LoVo (cell line): ENCODE measurements at places on chromosomes 5 and 9.

- DNase-seq, result no peak
Measured at GRCh38 chr5:88144219-88145001, 124.2 kb downstream of the TMEM161B start.

- peak; percentile 47 for DNase-seq
Measured at GRCh38 chr9:20621471-20622329, 599 bp downstream of the MLLT3 start.

DNA sequence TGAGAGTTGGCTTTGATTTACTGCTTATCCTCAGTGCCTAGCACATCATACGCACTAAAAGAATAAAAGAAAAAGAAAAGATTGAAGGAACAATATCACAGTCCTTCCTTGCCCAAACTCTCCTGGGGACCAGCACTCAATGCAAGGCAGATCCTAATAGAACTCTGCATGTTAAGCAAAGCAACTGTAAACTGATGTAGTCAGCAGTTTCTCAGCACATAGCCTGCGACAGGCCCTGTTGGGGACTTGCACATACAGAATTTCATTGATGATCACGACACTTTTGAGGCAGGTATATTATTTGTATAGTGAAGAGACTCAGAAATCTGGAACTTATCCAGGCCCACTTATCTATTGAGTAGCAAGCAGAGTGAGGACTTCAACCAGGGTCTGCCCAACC is 15.4 kb downstream of the NIPAL4 start:
- DNase-seq, result no peak

- DNase-seq, result no peak
Measured at GRCh38 chr9:105633411-105633810, 28.8 kb upstream of the TAL2 start.

- peak; percentile 74 for DNase-seq
Measured at GRCh38 chr9:90433398-90433941, 209.2 kb downstream of the DIRAS2 start.

DNA sequence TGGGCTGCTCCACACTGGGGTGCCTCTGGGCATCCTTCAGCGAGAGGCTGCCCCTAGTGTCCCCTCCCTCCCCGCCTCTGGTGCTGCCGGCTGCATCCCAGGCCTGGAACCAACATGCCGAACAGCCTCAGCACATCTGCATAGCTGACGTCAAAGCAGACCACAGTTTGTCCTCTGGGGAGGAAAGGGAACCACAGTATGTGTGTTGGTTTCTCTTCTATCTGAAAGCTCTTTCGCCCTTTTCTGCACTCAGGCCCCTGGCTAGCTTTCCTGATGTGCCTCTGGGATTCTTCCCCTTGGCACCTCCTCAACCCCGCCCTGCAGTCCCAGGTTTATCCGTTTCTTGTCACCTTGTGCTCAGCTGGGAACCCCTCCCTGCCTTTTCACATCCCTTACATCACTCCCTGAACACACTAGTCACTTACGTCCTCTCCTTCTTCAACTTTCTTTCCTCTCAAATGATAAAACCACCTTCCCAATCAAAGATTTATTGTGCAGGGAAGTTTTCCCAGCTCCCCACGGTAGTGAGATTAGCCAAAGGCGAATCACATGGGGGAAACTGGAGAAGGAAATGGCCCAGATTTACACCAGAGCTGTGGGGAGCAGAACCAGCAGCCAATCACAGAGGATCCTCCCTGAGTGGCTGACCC is 35.5 kb upstream of the B4GALT1 start:
- DNase-seq, result no peak

- DNase-seq, result peak; percentile 37
Measured at GRCh38 chr5:171207256-171207847, 101.7 kb upstream of the TLX3 start.

DNA sequence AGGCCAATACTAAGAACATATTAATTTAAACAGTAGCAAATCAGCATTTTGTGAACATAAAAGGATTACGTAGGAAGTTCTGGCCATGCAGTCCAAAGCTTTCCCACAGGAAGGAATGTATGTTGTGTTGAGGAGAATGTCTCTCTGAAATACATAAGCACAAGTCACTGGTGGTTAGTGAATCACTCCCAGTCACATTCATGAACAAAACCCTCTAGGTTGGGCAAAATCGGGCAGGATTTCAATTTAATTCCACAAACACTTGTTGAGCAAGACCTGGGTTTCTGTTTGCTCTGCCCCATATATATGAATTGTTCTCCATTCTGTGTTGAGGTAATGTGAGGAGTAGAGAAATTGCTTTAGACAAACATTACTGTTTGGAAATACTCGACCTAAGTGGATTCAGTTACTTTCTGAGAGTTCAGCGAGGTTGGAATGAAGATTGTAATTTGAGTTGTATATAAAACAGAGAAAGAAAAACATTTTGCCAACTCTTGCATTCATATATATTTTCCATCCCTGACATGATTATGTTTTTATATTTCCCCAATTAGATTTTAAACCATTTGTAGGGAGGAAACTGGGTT is 127.6 kb upstream of the RPS23 start:
- DNase-seq, result no peak

GRCh38 chr9:136729144-136729543 is 13.6 kb downstream of the LCN10 start:
- DNase-seq, result no peak

DNA sequence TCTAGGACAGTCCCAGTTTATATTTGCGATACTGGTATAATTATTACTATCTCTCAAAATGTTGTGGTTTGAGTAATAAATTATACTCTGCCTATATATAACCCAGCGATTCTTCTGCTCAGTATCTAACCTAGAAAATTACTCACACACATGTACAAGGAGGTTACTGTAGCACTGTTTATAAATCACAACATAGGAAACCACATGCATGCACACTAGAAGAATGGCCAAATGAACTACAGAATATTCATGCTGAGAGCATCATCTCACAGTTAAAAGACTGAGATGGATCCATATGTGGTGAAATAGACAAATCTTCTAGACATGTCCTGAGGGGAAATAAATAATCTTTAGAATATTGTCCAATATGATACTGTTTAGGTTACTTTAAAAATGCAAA is 62.1 kb downstream of the INSYN2B start:
- no peak for DNase-seq

- DNase-seq, result no peak
Measured at GRCh38 chr5:55584398-55585205, 49.8 kb upstream of the PLPP1 start.

GRCh38 chr5:126984632-126985031 is 45.7 kb downstream of the MARCHF3 start:
- no peak for DNase-seq

DNA sequence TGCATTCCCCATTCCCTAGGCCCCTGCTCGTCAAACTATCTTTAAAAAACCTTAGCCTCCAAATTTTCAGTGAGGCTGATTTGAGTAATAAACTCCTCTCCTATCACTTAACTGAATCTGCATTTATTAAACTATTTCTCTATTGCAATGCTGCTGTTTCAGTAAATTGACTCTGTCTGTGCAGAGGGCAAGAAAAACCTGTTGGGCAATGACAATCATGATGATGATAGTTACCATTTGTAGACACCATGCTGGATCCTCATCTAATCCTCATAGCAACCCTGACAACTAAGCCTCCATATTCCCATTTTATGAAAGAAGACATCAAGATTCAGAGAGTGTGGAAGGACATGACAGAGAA is 212.9 kb downstream of the TRIM32 start:
- DNase-seq, result no peak

DNA sequence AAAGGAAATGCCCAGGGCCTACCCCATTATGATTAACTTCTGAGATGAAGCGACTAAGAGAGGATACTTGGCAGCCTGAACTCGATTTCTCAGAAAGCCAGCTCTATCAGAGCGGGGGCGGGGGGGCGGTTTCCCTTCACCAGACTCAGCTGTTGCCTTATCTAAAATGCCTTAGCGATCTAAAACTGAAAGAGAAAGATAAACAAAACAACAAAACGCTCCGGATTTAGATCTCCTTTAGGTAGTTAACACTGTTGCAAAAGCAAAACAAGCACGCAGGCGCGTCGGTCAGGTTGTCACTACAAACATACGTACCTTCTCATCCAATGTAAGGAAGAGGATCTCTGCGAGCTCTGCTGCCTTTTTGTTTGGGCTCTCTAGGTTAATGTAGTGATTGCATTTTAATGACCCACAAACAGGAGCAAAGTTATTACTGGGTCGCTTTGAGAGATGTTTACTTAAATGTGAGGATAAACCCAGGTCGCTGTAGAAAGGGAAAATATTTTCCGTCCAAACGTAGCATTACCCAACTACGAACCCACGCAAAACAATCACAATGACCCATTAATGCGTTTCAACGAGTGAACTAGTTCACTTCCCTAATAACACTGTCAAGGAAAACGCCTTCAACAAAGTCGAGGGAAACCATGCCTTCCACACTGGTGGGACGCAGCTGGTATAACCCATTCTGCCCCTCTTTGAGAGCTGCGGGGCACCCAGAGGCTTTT is 982 bp downstream of the EPB41L4A start:
- DNase-seq, result peak; percentile 17

DNA sequence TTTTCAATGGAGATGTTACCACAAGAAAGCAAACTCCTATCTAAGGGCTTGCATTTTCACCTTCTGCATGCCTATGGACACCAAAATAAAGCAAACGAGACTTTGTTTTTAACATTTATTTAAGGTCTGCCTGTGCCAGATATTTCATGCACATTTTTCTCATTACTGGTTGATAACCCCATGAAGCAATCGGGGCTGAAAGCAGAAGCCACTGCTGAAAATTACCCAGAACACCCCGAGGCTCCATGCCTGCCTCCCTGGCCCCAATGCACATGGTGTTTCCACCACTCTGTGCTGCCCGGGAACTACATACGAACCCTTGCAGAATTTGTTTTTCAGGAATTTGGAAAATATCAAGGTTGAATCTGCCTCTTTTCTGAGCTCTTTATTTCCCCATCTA is 240.1 kb downstream of the NR2F1-AS1 start:
- no peak for DNase-seq

DNA sequence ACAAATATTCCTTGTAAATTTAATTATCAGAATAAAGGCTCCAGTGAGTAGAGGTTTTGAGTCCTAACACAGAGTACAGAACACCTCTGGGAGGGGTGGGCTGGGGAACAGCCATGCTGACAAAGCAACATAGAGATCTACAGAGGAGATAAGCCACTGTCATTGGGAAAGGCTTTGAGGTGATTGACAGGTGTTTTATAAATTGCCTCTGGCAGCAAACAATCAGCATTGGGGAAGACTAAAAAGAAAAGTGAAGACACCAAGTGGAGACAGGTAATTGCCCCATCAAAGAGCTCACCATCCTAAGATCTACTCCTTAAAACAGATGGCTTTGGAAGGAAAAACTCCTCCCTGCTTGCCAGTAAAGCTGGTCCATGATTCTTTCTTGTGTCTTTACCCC is 189.7 kb upstream of the TLE4 start:
- DNase-seq, result no peak

GRCh38 chr5:2011481-2012411 is 129.0 kb upstream of the IRX4 start:
- DNase-seq, result no peak

- no peak for DNase-seq
Measured at GRCh38 chr5:64744914-64745313, 23.6 kb downstream of the SREK1IP1 start.

DNA sequence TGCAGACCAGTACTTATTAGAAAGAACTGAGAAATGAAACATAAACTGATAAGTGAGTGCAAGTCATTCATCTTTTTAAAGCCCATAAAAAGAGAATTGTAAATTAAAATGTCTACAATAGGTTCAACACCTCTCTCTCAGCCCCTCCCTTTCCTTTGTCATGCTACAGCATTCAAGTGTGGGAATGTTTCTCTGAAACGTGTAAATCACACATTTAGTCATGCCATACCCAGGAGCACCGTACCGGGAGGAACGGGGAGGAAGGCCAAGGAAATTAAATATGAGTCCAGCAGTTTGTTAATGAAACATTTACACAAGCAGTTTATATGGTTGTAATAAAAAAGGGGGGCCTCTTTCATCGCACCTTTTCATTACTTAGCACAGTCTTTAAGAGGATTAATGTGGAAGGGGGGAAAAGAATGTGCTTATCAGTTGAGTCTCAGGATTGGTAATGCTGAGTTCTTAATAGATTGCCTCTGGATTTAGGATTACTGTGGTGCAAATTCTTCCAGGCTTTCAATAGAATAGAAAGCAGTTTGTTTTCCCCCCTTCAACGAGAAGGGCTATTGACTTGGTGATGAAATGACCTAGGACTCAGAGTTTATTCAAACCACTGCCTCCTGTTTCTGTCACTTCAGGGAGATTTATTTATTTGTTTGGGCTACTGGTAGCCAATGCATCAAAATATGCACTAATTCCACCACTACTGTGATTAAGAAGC is 176.0 kb upstream of the ZNF608 start:
- DNase-seq, result no peak

DNA sequence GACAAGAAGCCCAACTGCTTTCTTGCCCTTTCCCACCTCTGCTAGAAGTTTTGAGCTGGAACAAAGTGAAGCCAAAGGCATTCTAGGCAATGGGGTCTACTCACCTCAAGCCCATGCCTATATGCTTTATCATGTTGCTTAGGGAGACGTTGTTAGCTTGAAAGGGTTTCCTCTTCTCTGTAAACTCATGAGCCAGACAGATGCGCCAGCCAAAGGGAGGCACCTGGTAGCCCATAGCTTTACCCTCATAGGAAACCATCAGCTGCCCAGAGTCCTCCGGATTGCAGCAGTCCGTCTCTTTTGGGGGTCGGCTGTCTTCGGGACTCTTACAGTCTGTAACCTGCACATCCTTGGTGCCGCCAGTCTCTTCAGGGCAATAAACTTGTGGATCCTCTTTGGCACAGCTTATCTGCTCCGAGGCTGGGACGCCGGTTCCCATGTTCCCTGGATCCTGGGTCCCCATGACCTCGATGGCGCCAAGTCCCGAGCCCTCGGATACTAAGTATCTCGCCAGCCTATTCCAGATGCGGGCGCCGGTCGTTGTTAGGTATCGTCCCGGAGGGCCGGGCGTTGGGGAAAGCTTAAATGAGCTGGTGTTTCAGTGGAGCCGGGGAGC is 678 bp downstream of the GBA2 start:
- no peak for DNase-seq

DNA sequence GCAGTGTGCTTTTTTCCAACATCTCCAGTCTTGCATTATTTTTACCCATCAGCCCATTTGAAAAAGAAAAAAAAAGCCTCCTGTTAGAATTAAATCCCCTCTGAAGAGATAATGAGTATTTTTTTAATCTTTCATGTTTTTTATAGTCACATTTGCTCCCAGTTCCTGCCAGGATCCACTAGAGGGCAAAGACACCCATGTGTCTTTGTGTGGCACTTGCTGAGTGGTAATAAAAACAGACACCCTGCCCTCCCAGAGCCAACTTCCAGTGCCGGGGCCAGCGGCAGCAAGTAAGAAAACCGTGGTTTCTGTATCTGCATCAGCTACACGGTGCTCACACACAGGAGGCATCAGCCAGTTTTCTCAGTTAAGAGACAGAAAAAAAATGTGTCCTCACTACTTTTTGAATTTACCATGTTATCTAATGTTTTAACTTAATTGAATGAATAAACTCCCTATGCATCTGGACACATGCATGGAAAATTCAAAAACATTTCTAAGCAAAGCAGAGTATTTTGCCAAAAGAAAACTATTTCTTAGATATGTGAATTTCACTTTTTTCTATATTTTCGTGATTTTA is 70.2 kb upstream of the PLEKHG4B start:
- peak; percentile 61 for DNase-seq
